ENCODE measurements at places on chromosomes 4 and X.
A peak's percentile ranks its signal among the peaks of the same experiment; 100 is the strongest.

GRCh38 chr4:19372390-19372789, 879.3 kb upstream of the SLIT2 start:
- no peak for DNase-seq

GRCh38 chr4:8434251-8435073, 6.1 kb downstream of the ACOX3 start:
- no peak for DNase-seq

DNA sequence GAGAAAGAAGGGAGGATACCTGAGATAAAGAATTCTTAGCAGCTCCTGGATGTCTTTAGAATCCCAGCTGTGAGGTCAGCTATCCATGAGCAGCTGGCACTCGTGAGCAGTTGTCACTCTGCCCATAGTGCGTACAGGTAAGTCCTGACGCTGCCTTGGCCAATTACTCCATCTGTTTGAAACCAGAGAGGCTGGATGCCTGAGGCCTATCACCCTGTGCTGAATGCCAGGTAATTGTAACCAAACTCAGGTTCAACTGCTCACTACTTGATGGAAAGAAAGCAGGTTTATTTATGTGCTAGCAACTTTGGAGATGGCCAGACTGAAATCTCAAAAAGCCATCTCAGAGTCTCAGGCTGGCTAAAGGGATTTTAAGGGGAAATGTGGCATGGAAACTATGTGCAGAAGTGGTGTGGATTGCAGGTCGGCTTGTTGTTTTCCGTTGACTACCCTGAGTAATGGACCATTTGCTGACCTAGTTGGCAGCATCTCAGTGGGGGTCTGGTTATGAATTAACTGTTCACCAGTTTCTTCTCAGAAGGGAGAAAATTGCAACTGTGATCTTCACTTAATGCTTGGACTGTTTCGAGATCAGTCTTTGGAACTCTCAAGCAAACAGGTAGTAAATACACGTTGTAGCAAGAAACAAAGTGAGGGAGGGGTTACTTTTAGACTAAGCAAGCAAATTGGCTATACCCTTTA, 1614.0 kb upstream of the PCDH10 start:
- DNase-seq: no peak

DNA sequence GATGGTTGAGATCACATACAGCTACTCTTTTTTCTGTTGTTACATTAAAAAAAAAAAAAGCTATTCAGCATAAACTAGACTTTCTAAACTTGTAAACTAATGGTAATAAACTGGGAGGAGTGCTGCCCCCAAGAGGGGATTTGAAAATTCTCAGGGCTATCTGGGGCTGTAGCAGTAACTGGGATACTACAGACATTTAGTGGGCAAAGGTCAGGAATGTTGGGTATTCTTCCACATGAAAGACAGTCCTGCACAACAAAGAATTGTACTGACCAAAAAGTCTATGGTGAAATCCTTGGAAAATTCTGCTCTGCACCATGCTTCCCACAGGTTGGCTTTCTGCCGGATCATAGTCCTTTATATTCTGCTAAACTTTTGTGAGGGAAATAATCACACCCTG, 232.6 kb upstream of the BOD1L1 start:
- DNase-seq: no peak

- no peak for DNase-seq
Observed at GRCh38 chr4:123876143-123876542, 479.5 kb downstream of the SPRY1 start.

- DNase-seq: peak; percentile 4
Observed at GRCh38 chrX:111098874-111099273, 2.9 kb downstream of the PAK3 start.

GRCh38 chr4:30265716-30266115, 454.5 kb upstream of the PCDH7 start:
- DNase-seq: peak; percentile 70

DNA sequence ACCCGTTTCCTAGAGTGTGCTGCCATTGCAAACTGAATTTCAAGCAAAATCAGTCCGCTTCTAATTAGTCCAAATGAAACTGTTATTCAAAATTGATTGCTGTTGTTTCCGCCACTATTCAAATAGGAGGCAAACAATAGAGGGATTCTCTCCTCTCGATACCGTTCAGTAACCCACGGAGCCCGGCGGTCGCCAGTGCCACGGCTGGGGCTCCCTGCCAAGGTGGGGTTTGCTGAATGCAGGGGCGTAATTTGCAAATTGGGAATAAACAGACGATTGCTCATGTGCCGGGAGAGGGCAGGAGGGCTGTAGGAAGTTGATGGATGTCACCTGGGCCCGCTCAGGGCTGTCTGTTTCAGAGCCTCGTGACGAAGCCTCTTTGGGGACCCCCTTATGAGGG, 8.8 kb downstream of the ADRA2C start:
- no peak for DNase-seq

GRCh38 chr4:126776361-126776760, 856.4 kb upstream of the INTU start:
- no peak for DNase-seq

- DNase-seq: no peak
Observed at GRCh38 chr4:148071009-148071408, 339.1 kb downstream of the ARHGAP10 start.

DNA sequence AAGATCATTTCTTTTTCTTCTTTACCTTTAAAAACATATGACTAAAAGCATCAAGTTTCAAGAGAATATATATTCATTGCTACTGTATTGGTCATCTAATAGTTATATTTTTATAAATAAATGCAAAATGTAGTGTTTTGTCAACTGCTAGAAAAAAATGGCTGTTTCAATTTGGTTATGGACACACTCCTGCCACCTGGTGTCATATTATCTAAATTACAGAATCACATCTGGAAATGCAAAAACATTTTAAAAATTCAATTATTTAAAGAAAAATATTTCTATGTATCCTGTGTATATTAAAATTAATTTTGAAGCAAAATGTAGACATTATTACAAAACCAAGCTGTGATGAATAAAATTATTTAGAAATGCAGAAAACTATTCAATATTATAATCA, 329.4 kb upstream of the PCDH18 start:
- no peak for DNase-seq

DNA sequence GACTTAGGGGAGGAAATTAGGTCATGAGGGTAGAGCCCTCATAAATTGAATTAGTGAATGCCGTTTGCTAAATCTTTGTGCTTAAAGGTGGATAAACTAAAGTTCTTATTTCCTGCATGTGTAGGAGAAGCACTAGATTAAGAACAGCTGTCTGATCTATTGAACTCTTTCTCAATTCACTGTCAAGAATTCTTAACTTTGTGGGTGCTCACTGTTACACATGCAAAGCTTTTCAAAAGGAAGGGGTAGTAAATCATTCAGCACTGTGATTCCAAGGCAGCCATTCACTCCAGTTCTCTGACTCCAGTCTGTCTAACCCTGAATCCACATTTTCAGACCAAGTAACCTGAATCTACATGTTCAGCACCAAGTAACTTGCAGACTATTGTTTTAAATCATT, 1520.1 kb downstream of the PCDH18 start:
- no peak for DNase-seq

GRCh38 chrX:154032160-154032559, 12.5 kb upstream of the IRAK1 start:
- DNase-seq: no peak

DNA sequence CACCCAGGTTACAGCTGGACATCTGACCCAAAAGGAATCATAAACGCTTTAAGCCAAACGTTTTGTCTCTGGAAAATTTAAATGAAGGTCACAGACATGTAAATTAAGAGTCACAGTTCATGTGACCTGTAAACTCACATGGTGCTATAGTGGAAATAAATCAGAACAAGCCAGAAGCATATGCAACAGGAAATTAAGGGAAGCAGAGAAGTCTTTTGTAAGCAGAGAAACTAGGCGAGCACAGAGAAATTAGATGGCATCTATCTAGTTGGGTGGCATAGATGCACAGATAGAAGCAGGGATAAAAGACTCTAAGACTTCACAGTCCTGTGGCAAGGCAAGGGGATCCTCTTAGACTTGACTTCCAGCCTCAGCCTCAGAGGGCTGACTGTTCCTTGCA, 264.8 kb downstream of the GASK1B start:
- DNase-seq: no peak
